ENCODE measurements at places on chromosomes 3 and 15.
A peak's percentile ranks its signal among the peaks of the same experiment; 100 is the strongest.

- DNase-seq: peak; percentile 69
Measured at GRCh38 chr3:170426240-170426797, 7.7 kb downstream of the CLDN11 start.

GRCh38 chr15:100889385-100890050 is 9.9 kb downstream of the ALDH1A3 start:
- DNase-seq: peak; percentile 75

DNA sequence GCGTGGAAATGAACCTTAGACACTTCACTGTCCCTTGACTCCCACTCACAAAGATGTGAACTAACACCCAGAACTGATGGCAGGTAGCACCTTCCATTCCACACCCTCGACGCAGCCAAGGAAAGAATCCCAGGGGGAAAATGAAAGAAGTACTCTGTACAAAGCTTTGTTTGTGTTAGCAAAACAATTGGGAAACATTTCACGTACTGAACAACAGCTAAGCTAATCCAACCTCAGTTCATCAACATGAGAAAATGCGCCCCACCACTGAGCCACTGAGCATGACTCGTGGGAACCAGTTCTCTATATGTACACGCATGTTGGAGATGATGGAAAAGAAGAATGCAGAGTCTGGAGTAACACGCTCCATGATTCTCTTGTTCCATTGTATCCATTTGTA is 32.0 kb downstream of the CORO2B start:
- no peak for DNase-seq

DNA sequence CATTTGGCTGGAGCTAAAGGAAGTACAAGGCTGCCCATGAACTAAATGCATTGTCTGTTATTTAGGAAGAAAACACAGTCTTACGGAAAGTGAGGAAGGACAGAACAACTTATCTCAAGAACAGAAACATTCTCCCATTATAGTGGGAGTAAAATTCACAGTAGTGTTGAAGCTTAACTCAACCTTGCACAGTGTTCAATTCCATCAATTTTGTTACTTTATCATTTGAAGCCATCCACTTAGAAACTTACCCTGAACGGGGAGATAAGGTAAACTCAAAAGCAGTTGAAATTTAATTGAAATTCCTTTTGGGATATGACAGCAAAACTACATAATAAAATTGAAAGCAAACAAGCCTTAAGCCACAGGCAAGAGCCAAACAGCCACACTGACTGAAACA is 186.9 kb downstream of the PCCB start:
- no peak for DNase-seq

- no peak for DNase-seq
Measured at GRCh38 chr3:55434789-55435188, 52.3 kb downstream of the WNT5A start.

- DNase-seq: no peak
Measured at GRCh38 chr3:13188181-13188779, 115.1 kb upstream of the IQSEC1 start.

GRCh38 chr15:42385980-42386700 is 26.8 kb downstream of the CAPN3 start:
- DNase-seq: no peak

DNA sequence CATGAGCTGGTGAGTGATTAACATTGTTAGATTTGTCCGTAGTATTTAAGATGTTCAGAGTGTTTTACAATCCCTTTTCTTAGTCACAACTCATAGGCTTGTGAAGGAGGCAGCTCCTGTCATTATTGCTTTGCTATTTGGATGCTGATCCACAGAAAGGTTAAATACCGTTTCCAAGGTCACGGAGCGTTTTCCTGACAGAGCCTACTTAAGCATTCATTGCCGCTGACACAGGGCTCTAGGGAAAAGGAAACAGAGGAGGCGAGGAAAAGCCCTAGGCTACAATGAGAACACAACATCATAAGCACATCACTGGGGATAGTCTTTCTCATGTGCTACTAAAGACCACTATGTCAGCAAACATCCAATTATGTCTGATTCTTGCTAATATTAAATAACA is 38.5 kb upstream of the CPB1 start:
- DNase-seq: peak; percentile 27

GRCh38 chr15:88650556-88650955 is 11.7 kb downstream of the ISG20 start:
- DNase-seq: no peak

GRCh38 chr15:52150871-52151270 is 38.3 kb upstream of the BCL2L10 start:
- DNase-seq: no peak

DNA sequence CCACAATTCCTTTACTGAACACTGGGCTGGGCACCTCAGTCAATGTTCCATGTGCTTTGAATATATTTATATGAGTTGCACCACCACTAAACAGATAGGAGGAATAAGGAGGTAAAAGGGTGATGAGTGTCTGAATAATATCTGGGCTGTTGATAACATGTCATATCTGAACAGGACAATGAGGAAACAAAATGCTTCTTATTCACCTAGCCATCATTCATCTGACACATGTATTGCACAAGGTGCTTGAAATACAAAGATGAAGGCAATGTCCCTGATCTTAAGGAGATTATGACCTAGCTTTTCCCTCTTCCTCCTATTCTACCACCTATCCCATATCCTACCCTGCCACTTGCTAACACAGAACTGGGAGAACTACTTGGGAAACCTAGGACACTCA is 8.0 kb upstream of the CERS3 start:
- DNase-seq: no peak
